ENCODE measurements at places on chromosomes 6 and 20.

GRCh38 chr6:11144393-11144851, 32.9 kb upstream of the ERVFRD-1 start:
- no peak for DNase-seq

DNA sequence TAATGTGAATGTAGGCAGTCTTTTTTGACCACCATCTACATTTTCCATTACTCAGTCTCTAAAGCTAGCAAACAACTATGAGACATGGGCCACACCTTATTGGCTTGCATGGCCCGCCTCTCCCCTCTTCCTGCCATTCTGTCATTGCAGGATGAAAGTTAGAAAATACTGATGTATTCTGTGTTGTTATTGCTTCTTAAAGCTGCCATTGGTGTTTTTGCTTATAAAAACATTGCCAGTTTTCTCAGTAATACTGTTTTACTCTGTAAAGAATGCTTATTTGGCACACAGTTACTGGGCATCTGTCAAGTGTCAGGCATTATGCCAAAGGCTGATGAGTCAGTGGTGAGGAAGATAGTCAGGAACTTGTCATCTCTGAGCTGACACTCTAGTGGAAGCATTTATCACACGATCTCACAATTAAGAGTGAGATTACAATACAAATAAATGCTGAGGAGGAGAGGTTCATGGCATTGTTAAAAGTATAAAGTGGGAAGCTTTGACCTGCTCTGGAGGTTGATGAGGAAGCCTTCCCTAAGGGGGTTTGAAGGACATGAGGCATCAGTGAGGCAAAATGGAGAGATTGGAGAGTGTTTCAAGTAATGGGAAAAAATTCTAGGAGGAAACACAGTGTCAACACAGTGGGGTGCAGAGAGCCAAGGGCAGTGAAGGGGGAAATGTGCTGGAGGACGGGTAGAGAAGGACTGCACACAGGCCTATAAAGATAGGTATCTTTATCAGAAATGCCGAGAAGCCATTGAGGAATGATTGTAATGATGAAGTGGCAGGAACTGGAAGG, 14.7 kb downstream of the KLHL32 start:
- DNase-seq, result no peak

- DNase-seq, result no peak
Observed at GRCh38 chr20:18533978-18534644, 26.4 kb downstream of the SEC23B start.

- no peak for DNase-seq
Observed at GRCh38 chr20:62659488-62660239, 17.4 kb downstream of the SLCO4A1 start.

DNA sequence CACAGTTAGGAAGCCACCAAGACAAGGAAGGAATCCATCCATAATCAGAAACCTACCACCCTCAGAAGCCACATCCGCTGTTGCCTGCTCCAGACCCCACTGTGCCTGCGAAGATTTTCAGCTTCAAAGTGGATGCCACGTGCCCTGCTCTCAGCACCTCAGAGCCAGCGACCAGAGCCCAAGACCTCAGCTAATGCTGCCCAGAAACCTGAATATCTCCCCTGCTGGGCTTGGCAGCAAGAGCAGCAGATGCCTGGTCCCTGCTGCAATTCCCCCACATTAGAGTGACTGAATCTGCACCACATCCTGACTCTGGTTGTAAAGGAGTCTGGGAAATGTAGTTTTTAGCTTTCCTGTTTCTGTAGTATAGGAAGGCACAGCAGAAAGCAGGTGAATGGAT, 10.7 kb upstream of the ULBP3 start:
- DNase-seq, result no peak

- no peak for DNase-seq
Observed at GRCh38 chr6:43016943-43017334, 2.9 kb downstream of the KLHDC3 start.

- no peak for DNase-seq
Observed at GRCh38 chr6:85685713-85686112, 43.0 kb upstream of the SYNCRIP start.

- no peak for DNase-seq
Observed at GRCh38 chr6:82507112-82507511, 143.5 kb downstream of the TPBG start.

GRCh38 chr6:15512126-15512525, 150.7 kb downstream of the DTNBP1 start:
- no peak for DNase-seq
